Heart left ventricle (tissue), 16 donors: ENCODE measurements at places on chromosomes 2 and 18. TPM values are rescaled to one million over a fixed set of nuclear protein-coding genes. Genes with fewer than 3 reads are reported as not detected.

Gene KYNU
- 0.69 TPM for polyA plus RNA-seq

- no peak for DNase-seq
Measured at GRCh38 chr2:154960802-154961583, 262.5 kb downstream of the KCNJ3 start.

DNA sequence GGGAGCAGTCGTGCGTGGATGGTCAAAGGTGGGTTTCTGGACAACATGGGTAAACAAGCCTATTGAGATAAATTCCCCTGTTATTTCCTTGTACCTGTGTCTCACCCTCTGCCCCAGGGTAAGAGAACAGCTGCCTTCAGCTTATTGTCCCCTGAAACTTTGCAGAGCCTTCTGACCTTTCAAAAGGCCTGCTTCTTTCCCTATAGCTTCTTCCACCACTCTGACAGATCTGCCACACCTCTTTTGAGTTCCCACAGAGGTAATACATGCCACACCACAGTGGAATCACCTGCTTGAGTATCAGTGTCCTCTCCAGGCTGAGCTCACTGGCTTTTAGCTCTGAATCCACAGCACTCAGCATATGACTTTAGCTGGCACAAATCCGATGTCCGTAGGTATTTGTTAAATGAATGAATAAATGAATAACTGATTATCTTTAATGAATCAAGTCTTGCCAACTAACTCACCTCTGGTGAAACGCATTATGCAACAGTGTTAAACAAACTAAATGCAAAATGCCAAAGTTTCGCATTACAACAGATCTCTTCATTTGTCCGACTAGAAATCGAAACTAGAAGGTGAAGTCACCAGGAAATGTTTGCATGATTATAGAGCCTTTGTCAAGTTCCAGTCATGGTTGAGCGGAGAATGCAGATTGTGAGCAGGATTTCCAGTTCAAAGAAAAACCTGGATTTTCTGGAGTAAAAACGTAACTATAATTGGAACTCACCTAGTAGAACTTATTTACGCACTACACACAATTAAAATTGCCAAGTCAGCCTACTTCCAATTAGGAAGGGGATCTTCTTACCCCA lies 16.4 kb downstream of the DYNAP start:
- no peak for DNase-seq

Gene CHST9
- 2.4 TPM for polyA plus RNA-seq

Gene AGAP1
- polyA plus RNA-seq: 5.9 TPM

GRCh38 chr2:240818293-240819125 lies 1.5 kb downstream of the KIF1A start:
- no peak for DNase-seq

Gene MYL1
- polyA plus RNA-seq: 2.1 TPM

DNA sequence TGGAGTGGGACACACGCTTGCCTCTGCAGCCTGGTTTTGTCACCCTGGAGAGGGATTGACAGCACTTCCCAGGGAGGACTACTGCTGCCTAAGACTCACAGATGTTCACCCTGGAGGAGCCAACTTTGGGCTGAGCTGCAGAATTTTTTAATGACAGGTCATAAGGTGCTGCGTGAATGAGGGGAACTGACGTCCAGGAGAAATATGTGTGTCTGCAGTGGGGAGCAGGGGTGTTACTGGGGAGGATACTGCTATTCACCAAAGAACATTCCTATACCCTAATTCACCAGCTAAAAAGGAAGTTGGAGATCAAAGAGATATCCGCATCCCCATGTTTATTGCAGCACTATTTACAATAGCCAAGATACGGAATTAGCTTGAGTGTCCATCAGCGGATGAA lies 144.4 kb downstream of the MGAT5 start:
- DNase-seq: no peak

GRCh38 chr18:47175283-47175897 lies 774 bp downstream of the IER3IP1 start:
- no peak for DNase-seq

Gene GKN2
- not detected for polyA plus RNA-seq

Gene RBM43
- 1.1 TPM for polyA plus RNA-seq

Gene RALB
- 30.5 TPM for polyA plus RNA-seq

DNA sequence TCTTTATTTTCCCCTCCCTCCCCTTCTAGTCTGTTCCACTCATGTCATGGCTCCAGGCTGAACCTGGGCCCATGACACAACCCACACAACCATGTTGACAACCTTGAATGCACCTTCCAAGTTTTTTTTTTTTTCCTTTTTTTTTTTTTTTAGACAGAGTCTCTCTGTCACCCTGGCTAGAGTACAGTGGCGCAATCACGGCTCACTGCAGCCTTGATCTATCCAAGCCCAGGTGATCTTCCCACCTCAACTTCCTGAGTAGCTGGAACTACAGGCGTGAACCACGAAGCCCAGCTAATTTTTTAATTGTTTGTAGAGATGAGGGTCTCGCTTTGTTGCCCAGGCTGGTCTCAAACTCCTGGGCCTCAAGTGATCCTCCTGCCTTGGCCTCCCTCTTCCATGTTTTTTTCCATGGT lies 21.9 kb upstream of the ROCK2 start:
- DNase-seq: no peak

- no peak for DNase-seq
Measured at GRCh38 chr2:78541451-78542267, 483.8 kb upstream of the REG3G start.

Gene FKBP1B
- 1.9 TPM for polyA plus RNA-seq

- no peak for DNase-seq
Measured at GRCh38 chr18:66461344-66461743, 142.5 kb downstream of the CDH19 start.

GRCh38 chr2:154638783-154639182 lies 59.7 kb upstream of the KCNJ3 start:
- DNase-seq: no peak

Gene CCNT2
- polyA plus RNA-seq: 8.6 TPM

DNA sequence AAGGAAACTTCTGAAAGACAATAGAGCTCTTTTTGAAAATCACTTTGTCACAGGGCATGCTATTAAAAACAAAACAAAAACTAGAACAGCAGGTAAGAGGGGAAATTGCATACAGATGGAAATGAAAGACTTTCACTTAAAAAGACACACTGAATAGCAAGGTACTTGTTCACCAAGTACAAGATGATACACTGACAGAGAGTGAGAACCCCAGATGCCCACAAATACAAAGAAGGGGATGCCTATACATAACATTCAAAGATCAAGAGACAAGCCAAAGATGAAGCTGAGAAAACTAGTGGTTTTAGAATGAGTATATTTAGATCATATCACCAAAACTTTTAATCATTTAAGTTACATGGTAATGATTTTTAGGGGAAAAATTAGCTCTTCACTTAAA lies 60.7 kb downstream of the ASXL2 start:
- DNase-seq: no peak
